Epithelial cell of alveolus of lung (primary cell): ENCODE measurements at places on chromosomes 3 and 15. TPM values are rescaled to one million over a fixed set of nuclear protein-coding genes. Genes with fewer than 3 reads are reported as not detected.

Gene ACSBG1
- not detected in 2 replicates for total RNA-seq

Gene NCEH1
- total RNA-seq: 3.9 and 9.7 TPM in 2 replicates

Gene ATP13A5
- total RNA-seq: not detected in 2 replicates

Gene FBXL22
- total RNA-seq: 0.32 TPM in 1 of 2 replicates, not detected in the other

Gene SCG3
- total RNA-seq: not detected in 2 replicates

Gene GABRB3
- total RNA-seq: 1.2 and 3.3 TPM in 2 replicates

Gene MYO1E
- 32.4 and 78.9 TPM in 2 replicates for total RNA-seq

Gene TEX55
- total RNA-seq: not detected in 2 replicates

Gene SEMA3F
- 12.4 and 40.2 TPM in 2 replicates for total RNA-seq

Gene SCN11A
- under 0.01 TPM in 2 replicates for total RNA-seq

Gene ARMC8
- total RNA-seq: 26.2 and 39.8 TPM in 2 replicates

Gene CPB1
- under 0.01 TPM in 1 of 2 replicates, not detected in the other for total RNA-seq
